ENCODE measurements at places on chromosomes 6 and 20.

DNA sequence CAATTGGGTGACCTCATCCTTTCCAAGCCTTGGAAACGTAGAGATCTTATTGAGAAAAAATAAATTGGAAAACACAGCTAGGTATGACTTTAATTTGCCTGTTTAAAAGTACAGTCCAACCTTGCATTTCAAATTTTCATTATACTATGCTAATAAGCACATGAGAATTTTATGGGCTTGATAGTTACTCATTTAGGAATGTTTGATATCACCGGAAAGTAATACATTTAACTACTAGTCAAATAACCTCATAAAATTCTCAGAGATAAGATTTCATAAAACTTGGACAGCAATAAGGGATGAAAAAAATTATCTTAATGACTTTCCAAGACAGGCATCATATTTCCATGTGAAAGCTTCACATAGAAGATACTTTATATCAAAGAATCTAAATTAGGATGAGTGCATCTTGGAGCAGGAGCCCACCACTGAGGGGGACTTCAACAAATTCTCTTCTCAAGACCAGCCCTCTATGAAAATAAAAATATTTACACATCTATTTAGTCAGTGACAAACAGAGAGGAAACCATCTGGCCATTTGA lies 236.3 kb downstream of the EPHA7 start:
- DNase-seq: no peak

DNA sequence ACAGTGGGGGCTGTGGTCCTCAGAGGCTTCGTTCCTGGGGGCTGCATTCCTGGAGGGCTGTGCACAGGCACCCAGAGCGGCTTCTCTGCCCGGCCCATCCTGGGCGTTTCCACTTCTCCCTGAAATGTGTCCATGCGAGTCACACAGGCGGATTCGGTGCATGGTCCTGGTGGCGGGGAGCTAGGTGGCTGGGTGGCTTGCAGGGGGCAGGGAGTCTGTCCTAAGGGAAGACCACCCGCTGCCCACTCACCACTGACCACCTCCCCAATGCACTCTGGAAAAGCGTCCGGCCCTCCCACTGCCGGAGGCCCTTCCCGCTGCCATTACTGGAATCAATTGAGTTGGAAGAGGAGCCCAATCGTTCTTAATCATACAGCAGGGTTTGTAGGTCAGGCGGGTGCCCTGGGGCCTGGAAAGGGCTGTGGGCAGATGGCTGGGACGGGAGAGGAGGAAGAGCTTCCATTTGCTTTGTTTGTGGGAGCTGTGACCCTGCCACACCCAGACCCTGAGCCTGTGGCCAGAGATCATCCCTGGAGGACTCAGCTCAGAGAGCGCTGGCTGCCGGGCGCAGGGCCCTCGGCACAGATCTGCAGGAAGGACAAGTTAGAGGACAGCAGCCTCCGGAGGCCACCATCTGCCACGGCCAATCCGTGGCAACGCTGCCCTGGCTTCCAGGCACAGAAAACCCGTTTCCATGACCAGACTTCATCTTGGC lies 6.4 kb downstream of the CHRNA4 start:
- no peak for DNase-seq

DNA sequence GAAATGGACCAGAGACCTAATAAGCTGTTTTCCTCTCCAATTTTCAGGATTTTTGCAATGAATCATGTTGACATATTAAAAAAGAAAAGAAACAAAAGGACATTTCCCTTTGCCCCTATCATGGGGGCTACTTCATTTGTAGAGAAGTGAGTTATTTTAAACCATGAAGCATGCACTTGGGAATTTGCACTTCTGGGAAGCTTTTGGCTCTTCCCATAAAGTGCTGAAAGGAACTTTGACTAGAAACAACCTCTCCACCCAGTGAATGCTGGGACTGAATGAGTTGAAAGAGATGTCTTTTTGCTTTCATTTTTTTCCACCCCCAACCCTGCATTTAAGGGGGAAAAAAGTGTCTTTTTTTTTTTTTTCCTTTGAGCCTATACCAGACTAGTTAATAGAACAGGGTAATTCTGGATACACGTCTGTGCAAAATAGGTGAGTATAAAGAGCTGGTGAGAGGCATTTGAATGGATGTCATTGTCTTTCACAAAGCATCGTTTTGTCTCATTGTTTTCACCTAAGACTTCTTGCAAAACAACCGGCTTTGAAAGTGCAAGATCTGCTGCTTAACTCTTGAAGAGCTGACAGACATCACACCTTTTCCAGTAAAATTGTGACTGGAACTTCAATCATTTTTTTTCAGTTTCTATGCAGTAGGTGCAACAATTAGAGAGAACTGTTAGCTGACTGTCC lies 138.7 kb upstream of the BACH2 start:
- DNase-seq: no peak

DNA sequence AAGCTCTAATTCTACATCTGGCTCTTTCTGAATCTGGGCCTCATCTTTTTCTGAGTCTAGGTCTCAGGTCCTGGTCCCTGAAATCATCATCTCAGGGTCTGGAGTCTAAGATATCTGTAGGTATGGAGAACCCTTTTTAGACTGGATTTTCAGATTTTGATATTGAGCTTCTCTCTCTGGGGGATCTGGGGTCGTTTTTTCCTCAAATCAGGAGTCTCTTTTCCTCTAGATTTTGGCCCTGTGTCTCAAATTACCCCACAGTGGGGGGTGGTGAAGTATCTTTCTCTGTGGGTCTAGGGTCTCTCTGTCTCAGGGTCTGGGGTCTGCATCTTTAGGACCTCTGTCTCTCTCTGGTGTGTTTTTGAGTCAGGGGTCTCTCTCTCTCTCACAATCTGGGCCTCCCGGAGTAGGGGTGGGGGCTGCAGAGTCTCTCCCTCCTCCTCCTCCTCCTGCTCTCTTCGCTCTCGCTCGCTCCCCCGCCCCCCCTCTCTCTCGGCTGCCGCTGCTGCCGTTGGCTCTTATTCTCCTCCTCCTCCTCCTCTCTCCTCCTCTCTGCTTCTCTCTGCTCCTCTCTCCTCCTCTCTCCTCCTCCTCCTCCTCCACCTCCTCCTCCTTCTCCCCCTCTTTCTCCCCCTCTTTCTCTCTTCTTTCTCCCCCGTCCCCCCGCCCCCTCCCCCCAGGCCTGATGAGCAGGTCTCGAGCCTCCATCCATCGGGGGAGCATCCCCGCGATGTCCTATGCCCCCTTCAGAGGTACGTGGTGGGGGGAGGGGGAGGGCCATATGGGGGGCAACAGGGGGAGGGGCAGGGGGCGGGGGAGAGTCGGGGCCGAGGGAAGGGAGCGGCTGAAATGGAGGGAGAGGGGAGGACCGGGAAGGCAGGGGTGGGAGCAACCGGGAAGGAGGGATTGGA lies at the start of gene SYNGAP1:
Gene SYNGAP1 (plus strand): TSS at position 486 of the 911 bp plus-strand sequence. CDS start 200 bp downstream, at position 686.
- DNase-seq: no peak

- DNase-seq: no peak
Measured at GRCh38 chr6:115601509-115601908, 459.2 kb downstream of the FRK start.

DNA sequence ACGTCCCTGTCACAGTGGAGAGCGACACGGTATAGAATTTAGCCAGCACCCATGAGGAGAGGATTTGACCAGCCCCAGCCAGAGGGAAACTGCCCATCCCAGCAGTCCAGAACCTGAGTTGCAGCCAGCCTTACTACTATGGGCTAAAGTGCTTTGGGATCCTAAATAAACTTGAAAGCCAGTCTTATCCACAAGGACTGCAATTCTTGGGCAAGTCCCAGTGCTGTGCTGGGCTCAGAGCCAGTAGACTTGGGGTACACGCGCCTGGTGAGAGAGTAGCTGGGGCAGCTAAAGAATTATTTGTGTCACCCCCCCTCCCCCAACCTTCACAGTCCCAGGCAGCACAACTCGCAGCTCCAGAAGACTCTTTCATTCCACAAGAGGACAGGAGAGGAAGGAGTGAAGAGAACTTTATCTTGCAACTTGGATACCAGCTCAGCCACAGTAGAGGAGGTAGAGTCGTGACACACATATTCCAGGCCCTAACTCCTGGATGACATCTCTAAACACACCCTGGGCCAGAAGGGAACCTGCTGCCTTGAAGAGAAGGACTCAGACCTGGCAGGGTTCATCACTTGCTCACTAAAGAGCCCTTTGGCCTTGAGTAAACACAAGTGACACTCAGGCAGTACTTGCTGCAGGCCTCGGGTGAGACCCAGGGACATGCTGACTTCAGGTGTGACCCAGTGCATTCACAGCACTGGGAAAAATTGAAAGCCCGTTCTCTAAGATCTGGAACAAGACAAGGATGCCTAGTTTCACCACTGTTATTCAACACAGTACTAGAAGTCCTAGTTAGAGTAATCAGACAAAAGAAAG lies 100.3 kb downstream of the REV3L start:
- DNase-seq: no peak

- no peak for DNase-seq
Measured at GRCh38 chr20:59939879-59940128, 301 bp downstream of the PPP1R3D start.

DNA sequence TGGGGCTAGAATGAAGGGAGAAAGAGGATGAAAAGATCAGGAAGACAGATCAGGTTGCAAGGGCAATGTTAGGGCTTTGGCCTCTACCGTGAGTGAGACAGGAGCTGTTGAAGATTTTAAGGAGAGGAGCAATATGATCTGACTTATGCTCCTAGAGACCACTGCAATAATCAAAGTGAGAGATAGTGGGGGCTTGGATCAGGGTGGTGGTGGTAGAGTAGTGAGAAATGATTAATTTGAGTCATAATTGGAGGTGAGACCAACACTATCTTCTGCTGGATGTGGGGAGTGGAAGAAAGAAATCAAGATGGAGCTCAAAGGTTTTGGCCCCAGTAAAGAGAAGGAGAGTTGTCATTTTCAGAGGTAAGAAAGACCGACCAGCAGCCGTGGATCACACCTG lies 140.7 kb upstream of the TMEM170B start:
- no peak for DNase-seq

DNA sequence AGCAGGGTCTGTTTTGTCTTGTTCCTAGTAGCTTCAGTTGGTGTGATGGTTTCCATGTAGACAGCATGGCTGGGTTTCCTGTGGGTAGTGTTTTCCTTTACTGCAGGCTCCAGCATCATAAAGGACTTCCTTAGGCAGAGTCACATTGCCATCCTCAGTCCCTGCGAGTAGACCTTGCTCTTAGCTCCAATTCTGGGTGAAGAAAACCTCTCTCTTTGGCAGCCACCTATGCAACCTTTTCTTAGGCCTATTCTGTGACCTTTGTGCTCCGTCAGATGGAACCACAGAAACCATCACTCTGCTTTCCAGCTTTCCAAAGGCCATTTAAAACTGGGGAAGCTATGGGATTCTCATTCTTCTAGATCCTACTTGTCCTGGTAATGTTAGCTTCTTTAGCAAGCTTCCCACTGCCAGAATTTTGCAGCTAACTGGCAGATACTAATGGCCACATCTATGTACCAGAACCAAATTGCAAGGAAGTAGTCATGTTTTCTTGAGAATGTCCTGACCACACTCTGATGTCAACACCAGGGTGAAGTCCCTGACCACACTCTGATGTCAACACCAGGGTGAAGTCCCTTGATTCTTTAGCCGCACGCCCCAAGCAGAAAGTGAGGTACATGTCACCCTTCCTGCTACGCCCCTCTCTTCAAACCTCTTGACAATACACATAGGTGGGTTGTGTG lies 646.6 kb upstream of the HS3ST5 start:
- DNase-seq: no peak

DNA sequence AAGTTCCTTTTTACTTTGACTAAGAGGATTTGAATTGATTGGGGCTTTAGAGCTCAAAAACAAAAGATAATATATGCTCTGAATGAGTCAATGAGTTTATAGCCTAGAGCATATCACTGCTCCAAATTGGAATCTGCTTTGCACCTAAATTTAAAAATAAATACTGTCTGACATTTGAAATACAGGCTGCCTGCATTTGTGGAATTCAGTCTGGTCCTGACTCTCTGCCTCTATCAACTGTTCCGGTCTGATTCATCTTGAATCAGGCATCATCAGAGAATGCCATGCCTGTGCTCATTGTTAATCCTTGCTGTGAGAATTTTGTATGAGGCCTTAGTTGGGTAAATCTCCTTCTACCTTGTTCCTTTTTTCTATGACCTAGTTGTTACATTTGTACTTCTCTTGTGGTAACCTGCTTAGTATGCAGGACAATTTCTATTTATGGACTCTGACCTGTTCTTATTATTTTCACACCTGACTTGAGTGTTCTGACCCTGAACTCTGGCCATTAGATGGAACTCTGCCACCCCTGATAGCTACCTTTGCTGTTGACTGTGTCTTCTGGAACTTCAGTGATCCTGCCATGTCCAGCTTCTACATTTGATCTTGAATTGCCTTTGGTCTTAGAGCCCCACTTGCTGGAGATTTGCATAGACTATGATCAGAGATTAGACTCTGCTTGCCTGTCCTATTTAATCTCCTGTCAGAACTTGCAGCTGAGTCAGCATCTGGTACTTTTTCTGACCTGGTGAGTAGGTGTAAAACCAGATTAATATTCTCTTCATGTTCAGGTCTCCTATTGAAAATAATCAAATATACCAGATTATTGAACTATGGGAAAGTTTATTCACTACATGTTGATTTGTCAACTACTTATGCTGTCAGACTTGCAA lies 442.7 kb upstream of the HS3ST5 start:
- no peak for DNase-seq

DNA sequence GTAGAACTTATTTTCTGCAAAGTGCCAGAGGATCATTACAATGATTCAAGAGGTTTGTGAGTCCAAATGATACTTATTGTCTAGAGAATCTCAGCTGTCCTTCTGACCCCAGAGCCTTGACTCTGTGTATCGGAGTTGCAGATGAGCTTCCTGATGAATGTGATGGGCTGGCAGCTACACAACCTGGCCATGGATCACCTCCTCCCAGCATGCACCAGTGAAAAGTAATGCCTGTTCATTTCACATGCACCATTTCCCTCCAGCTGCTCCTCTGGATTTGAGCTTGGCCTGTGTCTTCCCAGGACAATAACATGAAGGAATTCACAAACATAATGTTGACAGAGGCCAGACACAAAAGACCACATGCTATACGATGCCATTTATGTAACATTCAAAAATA lies 30.0 kb downstream of the SNHG17 start:
- DNase-seq: no peak

DNA sequence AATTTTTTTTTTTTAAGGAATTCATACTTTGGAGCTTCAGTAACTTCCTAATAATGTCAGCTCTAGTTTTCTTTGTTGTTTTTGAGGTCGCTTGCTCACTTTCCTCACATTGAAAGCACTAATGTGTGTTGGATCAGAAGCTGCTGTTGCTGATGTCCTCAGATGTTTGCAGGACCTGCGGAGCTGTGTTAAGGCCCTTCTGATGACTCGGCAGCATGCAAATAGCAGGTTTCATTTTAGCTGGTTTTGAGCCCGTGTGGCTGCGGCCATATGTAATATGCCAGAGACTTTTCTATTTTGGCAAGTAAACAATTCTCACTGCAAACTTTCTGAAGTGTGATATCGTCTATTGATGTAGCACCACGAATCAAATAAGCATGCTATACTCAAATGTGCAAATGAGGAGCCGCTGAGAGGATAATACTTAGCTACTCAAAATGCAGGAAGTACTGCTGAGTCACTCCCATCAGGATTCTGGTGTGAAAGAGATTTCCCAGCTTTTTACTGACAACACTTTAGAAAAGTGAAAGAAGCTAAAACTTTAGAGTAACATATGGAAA lies 187.8 kb downstream of the SASH1 start:
- DNase-seq: no peak
